Activated T-helper 1 cell treated with anti-CD3 and anti-CD28 coated beads, Interleukin-12 subunit alpha, Interleukin-12 subunit beta, Interleukin-2, Interleukin-4 antibody, amounts not matched to agents 30 ng/mL and 10 ng/mL and 1 ng/mL, durations not matched to agents 14 hours and 24 hours and 36 hours (primary cell): ENCODE measurements at places on chromosomes 16 and 17. TPM values are rescaled to one million over a fixed set of nuclear protein-coding genes. Genes with fewer than 3 reads are reported as not detected.

The CES3 gene
- 5.6 and 7.3 TPM in 2 replicates for total RNA-seq

The LGALS9B gene
- total RNA-seq, result not detected in 2 replicates

The AOC2 gene
- total RNA-seq, result 3.6 and 4.0 TPM in 2 replicates

The CMTR2 gene
- 18.2 and 20.7 TPM in 2 replicates for total RNA-seq

The DLX4 gene
- total RNA-seq, result 0.20 TPM in 1 of 2 replicates, not detected in the other

The MILR1 gene
- 0.26 and 0.37 TPM in 2 replicates for total RNA-seq

The TEKT3 gene
- not detected in 2 replicates for total RNA-seq

The HBA2 gene
- 0.57 and 0.59 TPM in 2 replicates for total RNA-seq

The NOTUM gene
- 1.5 and 2.4 TPM in 2 replicates for total RNA-seq

The ZNF821 gene
- total RNA-seq, result 6.4 and 7.4 TPM in 2 replicates

The CDK5RAP3 gene
- total RNA-seq, result 190 and 200 TPM in 2 replicates

The ARHGAP23 gene
- total RNA-seq, result 0.57 and 0.88 TPM in 2 replicates

The CDH13 gene
- not detected in 2 replicates for total RNA-seq

The SPATA22 gene
- not detected in 2 replicates for total RNA-seq

The CCT6B gene
- 0.96 and 1.0 TPM in 2 replicates for total RNA-seq

The CRYM gene
- total RNA-seq, result not detected in 2 replicates

The C16orf96 gene
- total RNA-seq, result 0.17 TPM in 1 of 2 replicates, not detected in the other

The CYTH1 gene
- 147 TPM in 2 replicates for total RNA-seq

The MOSMO gene
- total RNA-seq, result 12.7 and 16.3 TPM in 2 replicates

The LHX1 gene
- total RNA-seq, result 0.17 and 0.36 TPM in 2 replicates

The C17orf100 gene
- 1.6 and 1.7 TPM in 2 replicates for total RNA-seq

The KRT23 gene
- not detected in 2 replicates for total RNA-seq

The XYLT1 gene
- total RNA-seq, result 16.4 and 20.1 TPM in 2 replicates

The RFNG gene
- total RNA-seq, result 24.1 and 26.8 TPM in 2 replicates

The MATCAP1 gene
- total RNA-seq, result 45.5 and 48.2 TPM in 2 replicates

The HOXB1 gene
- not detected in 2 replicates for total RNA-seq

The MMP28 gene
- total RNA-seq, result not detected in 2 replicates

The PRSS21 gene
- total RNA-seq, result 9.2 and 10.1 TPM in 2 replicates

The TP53TG3B gene
- total RNA-seq, result not detected in 2 replicates

The GRIN2C gene
- 0.02 and 0.34 TPM in 2 replicates for total RNA-seq

The MYL4 gene
- not detected in 2 replicates for total RNA-seq

The PLK1 gene
- 45.2 and 54.7 TPM in 2 replicates for total RNA-seq

The GPR142 gene
- total RNA-seq, result not detected in 2 replicates

The CSH2 gene
- total RNA-seq, result not detected in 2 replicates

The MEOX1 gene
- 0.10 TPM in 1 of 2 replicates, not detected in the other for total RNA-seq

The DNAH2 gene
- total RNA-seq, result not detected in 2 replicates

The HEATR9 gene
- 0.13 TPM in 1 of 2 replicates, not detected in the other for total RNA-seq

The IKZF3 gene
- total RNA-seq, result 22.8 and 25.1 TPM in 2 replicates

The DERL2 gene
- total RNA-seq, result 71.7 and 73.2 TPM in 2 replicates

The C1QTNF8 gene
- total RNA-seq, result not detected in 2 replicates

The LRRC3C gene
- total RNA-seq, result not detected in 2 replicates

The COG4 gene
- total RNA-seq, result 42.5 and 44.1 TPM in 2 replicates

The HASPIN gene
- total RNA-seq, result 25.7 and 26.1 TPM in 2 replicates

The TMEM238L gene
- total RNA-seq, result not detected in 2 replicates

The CLDN6 gene
- not detected in 2 replicates for total RNA-seq

The CACNG3 gene
- total RNA-seq, result not detected in 2 replicates

The KRT31 gene
- total RNA-seq, result not detected in 2 replicates

The ODAD4 gene
- total RNA-seq, result 0.39 and 0.73 TPM in 2 replicates

The HBZ gene
- not detected in 2 replicates for total RNA-seq

The BCL6B gene
- 1.5 and 2.5 TPM in 2 replicates for total RNA-seq
